HT-29 (cell line): ENCODE measurements at places on chromosomes 3 and 15. TPM values are rescaled to one million over a fixed set of nuclear protein-coding genes. Genes with fewer than 3 reads are reported as not detected.

DNA sequence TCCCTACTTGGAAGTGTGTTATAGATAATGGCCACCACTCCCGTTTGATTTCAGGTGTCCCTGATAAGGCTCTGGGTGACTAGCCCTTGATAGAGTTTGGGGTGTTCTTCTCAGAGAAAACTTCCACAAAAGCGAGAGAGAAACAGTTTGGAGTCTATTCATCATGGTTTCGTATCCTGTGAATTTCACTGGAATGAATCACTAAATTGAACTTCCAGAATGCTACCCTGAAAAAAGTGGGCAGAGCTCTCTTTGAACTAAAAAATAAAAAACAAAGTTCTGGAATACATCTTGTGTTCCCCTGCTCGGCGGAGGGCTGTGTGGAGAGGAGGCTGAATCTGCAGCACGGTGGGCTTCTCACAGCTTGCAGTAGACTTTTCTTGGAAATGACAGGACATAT, 52.8 kb upstream of the FAM98B start:
- DNase-seq, result no peak

DNA sequence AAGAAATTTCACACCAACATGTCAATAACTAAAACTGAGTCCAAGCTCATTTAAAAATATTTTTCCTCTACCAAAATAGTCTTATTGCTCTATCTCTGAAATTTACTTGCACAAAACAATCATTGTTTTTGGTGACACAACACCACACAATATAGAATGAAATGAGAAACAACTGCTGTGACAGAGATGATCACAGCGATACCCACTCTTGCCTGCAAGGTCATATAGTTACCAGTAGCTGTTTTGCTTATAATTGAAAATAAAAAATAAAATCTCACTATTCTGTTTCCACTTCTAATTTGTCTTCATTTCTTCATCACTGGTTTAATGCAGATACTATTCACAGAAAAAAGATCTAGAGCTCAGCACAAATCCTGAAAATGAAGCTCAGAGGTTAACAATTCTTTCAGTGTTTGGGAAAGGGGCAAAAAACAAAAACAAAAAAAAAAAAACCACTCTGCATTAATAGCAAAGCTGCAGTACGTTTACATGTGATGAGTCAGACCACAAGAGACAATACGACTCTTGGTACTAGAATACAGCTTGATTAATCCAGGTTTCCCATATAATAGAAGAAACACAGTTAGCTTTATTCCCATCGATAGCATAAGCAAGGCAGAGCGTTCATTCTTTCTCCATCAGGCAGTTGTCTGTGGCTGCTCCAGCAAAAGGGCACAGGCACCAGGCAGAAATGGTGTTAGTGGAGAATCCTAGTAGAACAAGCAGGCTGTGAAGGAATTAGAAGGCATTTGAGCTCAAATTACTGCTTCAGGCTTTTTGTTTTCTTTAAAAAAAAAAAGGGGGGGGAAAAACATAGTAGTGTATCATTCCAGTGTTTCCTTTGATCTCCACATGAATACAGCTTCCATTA, 773 bp downstream of the ANKRD28 start:
- peak; percentile 32 for DNase-seq

- DNase-seq, result no peak
Observed at GRCh38 chr15:48925714-48926223, 38.0 kb downstream of the SHC4 start.

Gene AMT
- total RNA-seq, result 0.97 and 3.9 TPM in 2 replicates

Gene SEMA3B
- total RNA-seq, result 87.7 and 94.2 TPM in 2 replicates

Gene GATA2
- 114 and 123 TPM in 2 replicates for total RNA-seq

DNA sequence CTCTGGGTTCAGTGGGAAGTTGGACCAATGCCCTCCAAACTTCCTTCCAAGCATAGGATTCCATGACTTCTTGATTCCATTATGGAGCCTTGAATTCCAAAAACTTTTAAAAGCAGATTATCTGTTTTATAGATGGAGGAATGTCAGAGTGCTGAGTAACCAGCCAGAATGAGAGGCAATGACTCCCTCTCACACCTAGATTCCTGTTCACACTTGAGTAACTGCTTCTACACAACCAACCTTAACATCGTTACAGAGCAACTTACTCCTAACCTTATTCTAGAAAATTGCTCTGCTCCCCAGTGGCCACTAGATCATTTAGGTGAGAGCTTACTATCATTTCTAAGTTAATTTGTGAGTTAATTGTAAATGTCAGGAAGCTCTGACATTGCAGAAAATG, 24.2 kb upstream of the NR2F2 start:
- DNase-seq, result no peak

DNA sequence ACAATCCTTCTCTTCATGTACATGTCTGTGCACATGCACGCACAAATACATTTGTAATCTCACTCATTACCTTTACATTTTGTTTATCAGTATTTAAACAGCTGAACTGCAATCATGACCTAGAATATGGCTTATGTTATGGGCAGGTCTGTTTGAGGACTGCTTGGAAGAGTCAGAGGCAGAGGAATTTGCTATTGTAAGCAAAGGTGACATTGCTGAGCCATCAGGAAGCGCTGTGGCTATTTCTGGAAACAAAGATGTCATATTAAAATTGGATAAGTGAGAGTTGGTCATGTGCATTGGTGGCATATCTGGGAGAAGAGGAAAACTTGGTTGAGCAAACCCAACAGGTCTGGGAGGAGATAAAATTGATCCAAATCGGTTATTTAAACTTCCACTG, 41.6 kb downstream of the USF3 start:
- no peak for DNase-seq

- DNase-seq, result no peak
Observed at GRCh38 chr15:99718421-99718820, 14.8 kb downstream of the LYSMD4 start.

GRCh38 chr3:60847791-60848190, 403.5 kb downstream of the FHIT start:
- DNase-seq, result no peak

DNA sequence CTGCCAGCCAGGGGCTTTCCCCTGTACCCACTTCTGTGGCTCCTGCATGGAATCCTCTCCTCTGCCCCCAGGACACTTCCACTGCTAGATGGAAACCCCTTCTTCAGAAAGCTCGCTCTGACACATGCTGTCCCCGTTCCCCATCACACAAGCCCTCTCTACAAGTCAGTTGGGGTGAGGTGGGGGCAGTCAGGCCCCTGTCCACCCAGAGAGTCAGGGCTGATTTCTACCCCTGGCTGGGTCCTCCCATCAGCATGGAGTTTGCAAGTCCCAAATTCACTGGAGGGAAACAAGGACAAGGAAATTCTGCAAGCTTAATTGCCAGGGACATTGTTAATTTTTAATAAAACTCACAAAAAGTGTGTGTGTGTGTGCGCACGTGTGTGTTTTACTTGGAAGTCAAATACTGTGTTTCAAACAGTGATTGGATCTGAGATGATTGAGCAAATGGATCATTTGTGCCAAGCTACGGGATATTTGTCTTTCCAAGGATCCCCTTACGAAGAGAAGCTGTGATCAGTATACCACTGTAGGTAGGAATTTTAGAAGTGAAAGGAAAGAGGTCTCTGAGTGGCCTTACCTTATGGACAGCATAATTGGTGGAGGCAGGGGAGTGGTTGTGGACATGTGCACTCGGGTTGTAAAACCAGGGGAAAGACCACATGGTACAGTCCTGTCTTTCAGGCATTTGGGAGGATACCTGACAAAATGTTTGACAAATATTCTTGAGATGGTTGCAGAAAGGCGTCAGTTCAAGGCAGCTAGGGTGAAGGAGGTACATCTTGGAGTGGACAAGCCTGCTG, 1.5 kb upstream of the AMOTL2 start:
- DNase-seq, result no peak

- no peak for DNase-seq
Observed at GRCh38 chr3:194138732-194139070, 2.8 kb downstream of the HES1 start.

Gene ROBO2
- total RNA-seq, result 0.55 and 2.8 TPM in 2 replicates

- DNase-seq, result peak; percentile 92
Observed at GRCh38 chr15:60374628-60375081, 23.1 kb downstream of the ANXA2 start.

- DNase-seq, result no peak
Observed at GRCh38 chr15:71601038-71601834, 209.1 kb upstream of the NR2E3 start.

Gene STRIT1
- not detected in 2 replicates for total RNA-seq

Gene FAM107A
- 0.10 TPM in 1 of 2 replicates, not detected in the other for total RNA-seq

- DNase-seq, result no peak
Observed at GRCh38 chr3:170522201-170522600, 63.7 kb downstream of the SLC7A14 start.

Gene RASGRF1
- 2.5 and 4.2 TPM in 2 replicates for total RNA-seq

Gene NRG4
- 0.31 TPM in 1 of 2 replicates, not detected in the other for total RNA-seq

GRCh38 chr3:110736332-110736731, 335.3 kb upstream of the NECTIN3 start:
- no peak for DNase-seq

Gene BLM
- total RNA-seq, result 11.8 and 12.8 TPM in 2 replicates

Gene LIPH
- total RNA-seq, result 5.3 and 11.6 TPM in 2 replicates

Gene TRPM1
- total RNA-seq, result not detected in 2 replicates

GRCh38 chr3:19228167-19228566, 79.9 kb downstream of the KCNH8 start:
- no peak for DNase-seq

Gene NUSAP1
- total RNA-seq, result 167 and 222 TPM in 2 replicates

GRCh38 chr3:118127992-118128391, 906.7 kb downstream of the IGSF11 start:
- no peak for DNase-seq

Gene DPPA2
- not detected in 2 replicates for total RNA-seq

GRCh38 chr3:8732413-8732812, 1.2 kb upstream of the CAV3 start:
- DNase-seq, result no peak

Gene KLHL6
- total RNA-seq, result not detected in 2 replicates

GRCh38 chr3:123084192-123084591, 17.4 kb downstream of the PDIA5 start:
- DNase-seq, result no peak

DNA sequence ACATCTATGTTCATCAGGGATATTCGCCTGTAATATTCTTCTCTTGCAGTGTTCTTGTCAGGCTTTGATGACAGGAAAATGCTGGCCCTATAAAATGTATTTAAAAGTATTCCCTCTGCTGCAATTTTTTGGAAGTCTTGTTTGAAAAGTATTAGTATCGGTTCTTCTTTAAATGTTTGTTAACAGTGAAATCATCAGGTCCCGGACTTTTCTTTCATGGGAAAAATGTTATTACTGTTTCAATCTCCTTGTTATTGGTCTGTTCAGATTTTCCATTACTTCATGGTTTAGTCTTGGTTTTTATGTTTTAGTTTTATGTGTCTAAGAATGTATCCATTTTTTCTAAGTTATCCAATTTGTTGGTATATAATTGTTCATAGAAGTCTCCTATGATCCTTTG, 225.6 kb downstream of the RBMS3 start:
- no peak for DNase-seq

DNA sequence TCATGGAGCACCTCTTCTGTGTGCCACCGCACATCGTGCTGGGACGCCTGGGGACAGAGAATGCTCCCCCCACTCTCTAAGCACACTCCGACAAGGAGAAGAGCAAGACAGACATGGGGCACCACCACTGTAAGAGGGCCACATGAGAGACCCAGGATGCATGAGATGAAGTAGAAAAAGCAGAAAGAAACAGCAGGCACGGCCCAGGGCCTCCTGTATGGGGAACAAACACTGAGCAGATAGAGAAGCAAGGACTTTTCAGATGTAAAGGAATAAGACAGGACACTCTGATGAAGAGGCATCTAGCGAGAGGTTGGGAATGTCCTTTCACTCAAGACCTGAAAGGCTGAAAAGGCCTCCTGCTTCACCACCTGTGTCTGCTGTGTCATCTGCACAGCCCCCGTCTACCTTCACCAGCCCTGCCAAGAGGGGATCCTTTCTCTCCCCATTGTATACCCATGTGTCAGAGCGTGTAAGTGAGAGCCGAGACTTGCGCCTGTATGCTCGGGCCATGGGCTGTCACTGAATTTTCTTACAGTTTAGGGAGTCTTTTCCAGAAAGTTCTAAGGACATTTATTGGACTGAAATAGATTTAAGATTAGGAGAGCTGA, 125.6 kb downstream of the LRRK1 start:
- no peak for DNase-seq

Gene INAFM2
- 7.9 and 10.2 TPM in 2 replicates for total RNA-seq

GRCh38 chr15:39075311-39075710, 505.6 kb upstream of the THBS1 start:
- DNase-seq, result no peak

- peak; percentile 92 for DNase-seq
Observed at GRCh38 chr3:112074616-112075497, 11.3 kb upstream of the C3orf52 start.

DNA sequence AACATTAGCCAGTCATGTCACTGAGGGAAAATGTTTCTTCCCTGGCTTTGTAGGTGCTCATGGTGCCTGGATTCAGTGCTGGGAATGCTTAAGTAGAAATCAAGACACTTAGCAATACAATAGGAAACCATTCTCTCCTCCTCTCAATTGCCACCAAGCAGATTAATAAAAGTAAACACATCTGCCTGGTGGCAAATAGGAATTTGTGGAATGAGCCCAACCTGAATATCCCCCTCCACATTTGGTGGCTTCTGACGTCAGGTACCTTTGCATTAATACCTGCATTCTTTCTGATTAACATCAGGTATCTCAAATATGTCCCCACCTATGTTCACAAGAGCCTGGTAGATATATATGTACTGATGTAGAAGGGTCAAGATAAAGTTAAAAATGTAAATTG, 42.7 kb downstream of the PPP2R3A start:
- DNase-seq, result no peak

Gene MAP2K1
- 57.1 and 61.7 TPM in 2 replicates for total RNA-seq
